ENCODE measurements at places on chromosomes 12 and 14.

DNA sequence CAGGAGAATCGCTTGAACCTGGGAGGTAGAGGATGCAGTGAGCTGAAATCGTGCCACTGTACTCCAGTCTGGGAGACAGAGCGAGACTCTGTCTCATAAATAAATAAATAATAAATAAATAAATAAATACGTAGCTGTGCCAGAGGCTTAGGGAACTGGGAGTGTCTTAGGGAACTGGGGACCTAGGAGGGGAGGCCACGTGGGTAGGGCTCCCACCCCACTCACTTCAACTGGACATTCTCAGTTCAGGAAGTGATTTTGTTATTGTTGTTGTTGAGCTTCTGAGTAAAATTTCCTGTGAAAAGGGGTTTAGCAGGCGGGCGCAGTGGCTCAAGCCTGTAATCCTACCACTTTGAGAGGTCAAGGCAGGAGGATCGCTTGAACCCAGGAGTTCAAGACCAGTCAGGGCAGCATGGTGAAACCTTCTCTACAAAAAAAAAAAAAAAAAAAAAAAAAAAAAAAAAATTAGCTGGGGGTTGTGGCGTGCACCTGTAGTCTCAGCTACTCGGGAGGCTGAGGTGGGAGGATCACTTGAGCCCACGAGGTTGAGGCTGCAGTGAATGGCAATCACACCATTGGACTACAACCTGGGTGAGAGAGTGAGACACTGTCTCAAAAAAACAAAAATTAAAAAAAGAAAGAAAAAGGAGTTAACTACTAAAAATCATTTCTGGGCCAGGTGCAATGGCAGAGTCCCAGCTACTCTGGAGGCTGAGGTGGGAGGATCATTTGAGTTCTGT, 19.0 kb upstream of the ANKRD9 start:
- DNase-seq, result no peak

DNA sequence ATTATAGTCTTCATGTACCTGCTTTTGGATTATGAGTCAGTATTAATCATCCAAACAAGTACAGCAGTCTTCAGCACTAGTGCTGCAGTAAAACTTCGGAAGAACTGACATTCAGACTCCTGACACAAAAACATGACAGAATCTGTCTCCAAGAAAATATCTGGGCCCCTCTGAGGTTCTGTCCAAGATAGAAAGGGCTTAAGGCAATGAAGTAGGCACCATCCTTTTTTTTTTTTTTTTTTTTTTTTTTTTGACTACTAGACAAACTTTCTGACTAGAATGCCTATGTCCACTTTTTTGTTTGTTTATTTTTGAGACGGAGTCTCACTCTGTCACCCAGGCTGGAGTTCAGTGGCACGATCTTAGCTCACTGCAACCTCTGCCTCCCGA, 112.5 kb downstream of the MED13L start:
- no peak for DNase-seq

DNA sequence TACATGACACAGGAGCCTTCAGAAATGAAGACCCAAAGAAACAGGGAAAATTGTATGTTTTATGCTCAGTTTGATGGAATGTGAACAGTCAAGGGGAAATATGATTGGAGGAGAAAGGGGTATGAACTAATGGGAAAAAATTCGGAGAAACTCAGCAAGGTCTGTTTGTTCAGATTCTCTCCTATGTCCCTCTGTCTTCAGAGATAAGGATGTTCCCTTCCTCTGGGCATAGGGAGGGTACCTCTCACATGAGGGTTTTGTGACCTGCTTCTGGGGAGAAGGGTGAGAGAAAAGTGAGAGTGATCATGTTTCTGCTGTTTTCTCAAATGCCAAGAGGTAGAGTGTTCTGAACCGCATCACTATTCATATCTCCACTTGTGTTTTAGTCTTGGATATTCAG, 26.6 kb upstream of the LIMA1 start:
- DNase-seq, result no peak

- no peak for DNase-seq
These were observed 13.5 kb upstream of the TNFAIP2 start for GRCh38 chr14:103109535-103110441.

GRCh38 chr14:92252323-92252722, 70.6 kb upstream of the SLC24A4 start:
- no peak for DNase-seq

DNA sequence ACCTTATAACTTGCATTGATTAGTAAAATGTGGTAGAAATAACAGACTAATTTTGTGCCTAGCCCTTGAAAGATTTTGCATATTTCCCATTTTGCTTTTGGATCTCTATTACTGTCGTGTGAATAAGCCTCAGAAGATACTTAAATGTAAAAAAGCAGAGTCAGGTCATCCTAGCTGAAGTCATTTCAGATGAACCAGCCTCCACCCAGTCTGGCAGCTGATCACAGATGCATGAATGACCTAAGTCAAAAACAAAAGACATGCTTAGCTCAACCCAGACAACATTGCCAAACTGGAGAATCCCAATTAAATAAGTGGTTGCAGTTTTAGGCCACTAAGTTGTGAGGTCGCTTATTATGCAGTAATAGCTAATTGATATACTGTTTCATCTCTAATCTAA, 349.9 kb downstream of the C12orf50 start:
- DNase-seq, result no peak

- no peak for DNase-seq
These were observed 75.0 kb downstream of the TRMT5 start for GRCh38 chr14:60905923-60906322.

DNA sequence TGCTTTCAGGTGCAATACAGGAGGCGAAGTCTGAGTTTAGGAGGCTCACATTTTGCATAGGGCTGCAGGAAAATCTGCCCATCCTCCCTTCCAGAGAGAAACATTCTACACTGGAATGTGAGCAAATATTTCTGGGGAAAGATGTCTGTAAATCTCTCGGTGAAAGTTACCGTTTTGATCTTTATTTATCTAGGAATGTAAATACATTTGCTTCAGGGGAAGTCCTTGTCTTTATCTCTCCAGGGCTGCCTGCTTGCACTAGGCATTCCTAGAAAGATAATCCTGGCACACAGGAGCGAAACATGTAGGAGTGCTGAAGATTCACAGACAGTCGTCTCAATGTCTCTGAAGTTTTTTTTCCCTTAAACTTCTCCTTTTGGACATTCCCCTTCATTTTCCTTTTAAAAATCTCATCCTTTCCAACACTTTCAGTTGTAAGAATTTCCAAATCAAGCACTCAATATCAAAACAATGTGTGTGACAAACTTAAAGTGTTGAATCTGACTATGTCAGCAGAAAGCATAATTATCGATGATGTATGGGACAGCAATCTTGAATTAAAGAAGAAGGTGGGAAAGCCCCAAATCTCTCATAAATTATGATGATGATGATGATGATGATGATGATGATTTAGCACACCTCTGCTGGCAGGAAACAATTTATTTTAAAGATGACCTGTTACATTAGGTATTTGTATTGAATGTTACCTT, 113.4 kb upstream of the RESF1 start:
- no peak for DNase-seq

DNA sequence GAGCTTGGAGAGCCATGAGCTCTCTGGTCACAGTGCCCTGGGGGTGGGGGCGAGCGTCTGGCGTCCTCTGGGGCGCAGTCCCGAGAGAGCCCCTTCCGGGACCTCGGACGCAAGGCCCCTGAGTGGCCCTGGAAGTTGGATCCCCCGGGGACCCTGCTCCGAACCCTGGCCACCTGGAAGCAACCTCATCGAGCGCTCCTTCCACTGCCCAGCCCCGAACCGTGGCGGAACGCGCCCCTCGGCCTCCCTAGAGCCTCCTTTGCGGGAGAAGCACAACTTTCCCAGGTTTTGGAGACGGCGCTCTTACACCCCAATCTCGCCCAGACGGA, 1.2 kb downstream of the NOS1 start:
- no peak for DNase-seq

- DNase-seq, result no peak
These were observed 16.8 kb downstream of the C14orf132 start for GRCh38 chr14:96055753-96056508.

- no peak for DNase-seq
These were observed 82.0 kb upstream of the HMGA2 start for GRCh38 chr12:65742018-65743010.

DNA sequence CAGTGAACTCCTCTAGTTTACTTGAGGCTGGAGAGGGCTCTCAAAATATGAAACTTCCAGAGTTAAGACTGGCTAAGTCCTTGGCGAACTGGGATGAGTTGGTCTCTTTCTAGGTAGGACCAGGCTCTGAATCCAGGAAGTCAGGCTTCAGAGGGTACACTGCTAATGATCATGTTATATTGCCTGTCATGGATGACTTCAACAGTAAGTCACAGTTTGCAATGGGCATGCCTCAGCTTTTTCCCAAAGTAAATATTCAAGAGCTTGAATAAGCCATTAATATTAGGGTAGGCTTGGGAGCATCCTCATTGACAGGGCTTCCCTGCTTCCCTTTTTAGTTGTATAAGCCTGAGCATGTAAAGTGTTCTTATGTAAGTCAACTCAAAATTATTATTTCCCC, 61.7 kb upstream of the PTHLH start:
- DNase-seq, result no peak

DNA sequence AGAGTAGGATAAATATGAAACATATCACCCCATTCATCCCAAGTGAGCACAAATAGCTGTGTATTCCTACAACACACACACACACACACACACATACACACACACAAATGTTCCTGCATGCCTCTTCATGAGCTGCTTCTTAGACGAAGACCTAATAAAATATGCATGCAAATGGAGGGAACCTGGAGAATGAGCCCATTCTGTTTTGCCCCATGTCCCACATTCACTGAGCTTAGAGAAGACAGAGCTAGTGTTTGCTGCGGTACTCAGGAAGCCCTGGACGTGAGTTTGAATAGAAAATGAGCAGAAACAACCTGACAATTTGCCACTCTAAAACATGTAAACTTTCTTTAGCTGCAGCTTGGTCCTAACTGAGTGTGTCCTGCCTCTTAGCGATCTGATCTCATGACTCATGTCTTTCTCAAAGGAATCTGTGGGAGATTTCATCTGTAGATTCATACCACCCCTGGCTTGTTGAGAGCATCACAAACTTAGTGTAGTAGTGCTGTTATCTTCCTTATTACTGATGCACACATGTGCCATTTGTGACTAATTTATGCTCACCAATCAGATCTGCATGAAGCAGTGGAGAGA, 86.8 kb downstream of the ITPR2 start:
- DNase-seq, result no peak

- DNase-seq, result no peak
These were observed 369.8 kb downstream of the EMP1 start for GRCh38 chr12:13566292-13566691.

- DNase-seq, result no peak
These were observed 113.4 kb upstream of the DYRK2 start for GRCh38 chr12:67535176-67535575.

GRCh38 chr14:68312884-68313610, 479.8 kb downstream of the ZFP36L1 start:
- DNase-seq, result no peak

DNA sequence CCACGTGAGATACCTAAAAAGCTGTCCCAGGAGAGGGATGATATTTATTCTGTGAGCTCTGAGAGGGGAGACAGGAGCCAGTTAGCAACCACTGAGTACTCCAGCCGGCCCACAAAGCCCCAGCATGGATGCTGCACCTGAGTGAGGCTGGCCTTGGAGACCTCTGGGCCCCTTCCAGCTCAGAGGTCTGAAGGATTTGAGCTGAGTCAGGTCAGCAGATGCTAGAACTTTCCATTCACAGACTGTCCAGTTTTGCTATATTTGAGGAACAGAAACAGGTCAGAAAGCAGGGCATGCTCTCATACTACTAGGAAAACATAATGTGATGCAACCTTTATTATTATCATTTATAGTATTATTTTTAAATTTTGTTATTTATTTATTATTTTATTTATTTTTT, 15.0 kb upstream of the MAPKAPK5 start:
- DNase-seq, result no peak

- DNase-seq, result no peak
These were observed 44.9 kb downstream of the ADCK1 start for GRCh38 chr14:77844802-77845201.

DNA sequence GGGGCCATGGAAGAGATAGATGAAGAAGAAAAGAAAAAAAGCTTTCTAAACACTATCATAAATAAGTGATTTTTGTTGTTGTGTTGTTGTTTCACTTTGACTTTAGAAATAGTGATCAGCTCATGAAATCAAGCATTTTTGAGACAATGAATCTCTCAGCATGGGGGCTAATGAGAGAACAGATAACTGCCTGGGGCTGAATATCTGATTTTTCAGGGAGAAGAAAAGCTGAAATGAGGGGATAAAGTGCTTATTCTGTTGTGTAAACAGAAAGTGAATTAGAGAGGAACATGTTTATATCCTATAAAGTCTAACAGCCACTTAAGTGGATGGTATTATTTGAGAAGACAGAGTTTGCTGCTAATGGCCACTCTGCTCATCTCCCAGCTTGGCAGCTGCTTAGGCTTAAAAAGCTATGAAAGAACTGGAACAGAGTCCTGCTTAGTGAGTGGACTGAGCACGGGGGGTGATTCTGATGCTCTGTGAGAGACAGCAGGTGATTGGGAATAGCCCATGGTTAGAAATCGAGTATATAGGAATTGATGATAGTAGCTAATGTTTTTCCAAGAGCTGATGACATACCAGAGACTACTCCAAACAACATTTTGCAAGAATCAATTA, 646.1 kb upstream of the TMEM132C start:
- peak; percentile 27 for DNase-seq

- no peak for DNase-seq
These were observed 40.7 kb downstream of the NEUROD4 start for GRCh38 chr12:55060470-55060869.
